Glomerular endothelial cell (primary cell): ENCODE measurements at places on chromosomes 5 and 9. TPM values are rescaled to one million over a fixed set of nuclear protein-coding genes. Genes with fewer than 3 reads are reported as not detected.

Gene OTULINL
- 0.34 and 1.4 TPM in 2 replicates for total RNA-seq

Gene UGT3A2
- total RNA-seq: not detected in 2 replicates

Gene GABRP
- 0.29 and 0.41 TPM in 2 replicates for total RNA-seq

DNA sequence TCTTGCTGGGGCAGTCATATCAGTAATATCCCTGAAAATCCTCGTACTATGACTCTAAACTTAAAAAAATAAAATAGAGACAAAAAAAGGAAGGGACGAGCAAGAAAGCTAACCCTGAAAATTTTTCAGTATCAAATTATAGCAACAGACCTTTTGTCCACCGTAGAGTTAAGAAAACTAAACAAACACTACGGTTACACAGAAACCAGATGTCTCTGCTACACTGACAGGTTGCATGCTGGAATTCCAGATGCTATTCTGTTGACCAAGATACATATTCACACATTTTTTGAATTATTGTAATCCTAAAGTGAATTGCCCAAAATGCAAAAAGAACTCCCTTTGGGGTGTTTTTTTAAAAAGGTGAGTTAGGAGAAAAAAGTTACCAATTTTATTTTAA lies 66.9 kb upstream of the SELENOP start:
- DNase-seq: no peak

- DNase-seq: no peak
Measured at GRCh38 chr5:115470921-115471320, 73.7 kb downstream of the FEM1C start.

DNA sequence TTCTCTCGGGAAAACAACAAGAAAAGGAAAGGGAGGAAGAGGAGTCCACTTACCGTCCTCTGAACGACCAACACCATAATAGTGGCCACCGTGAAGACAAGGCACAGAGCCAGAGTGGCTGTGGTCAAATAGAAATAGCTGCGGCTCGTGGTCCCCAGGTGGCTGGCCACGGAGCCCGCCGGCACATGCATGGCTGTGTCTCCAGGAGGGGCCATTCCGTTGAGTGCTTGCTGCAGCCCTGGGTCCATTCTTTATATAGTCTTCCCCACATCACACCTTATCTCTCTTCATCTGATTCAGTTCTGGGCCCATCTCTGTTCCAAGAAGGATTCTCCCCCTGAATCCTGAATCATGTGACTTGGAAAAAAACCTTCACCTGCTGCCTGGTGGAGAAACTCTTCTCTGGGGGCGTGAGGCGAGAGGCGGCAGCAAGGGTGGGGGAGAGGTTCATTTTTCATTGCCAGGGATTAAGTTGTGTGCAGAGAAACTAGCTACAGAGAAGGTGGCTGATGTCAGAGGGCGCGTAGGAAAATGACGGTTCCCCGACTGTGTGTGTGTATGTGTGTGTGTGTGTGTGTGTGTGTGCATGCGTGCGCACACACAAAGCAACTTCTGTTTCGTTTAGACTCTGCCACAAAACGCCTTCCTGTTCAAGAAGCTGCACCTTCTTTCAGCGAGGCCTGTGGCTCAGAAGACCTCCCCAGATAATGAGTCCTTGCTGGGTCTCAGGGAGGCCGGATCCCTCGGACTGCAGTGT lies at the start of gene TNFSF8:
Gene TNFSF8, minus strand, starts transcription at position 536 of the 757 bp plus-strand sequence. Its CDS starts 288 bp downstream, at position 248.
- no peak for DNase-seq

- DNase-seq: no peak
Measured at GRCh38 chr9:100761276-100761802, 183.5 kb downstream of the CAVIN4 start.
